ENCODE measurements at places on chromosomes 12 and 14. TPM values are rescaled to one million over a fixed set of nuclear protein-coding genes. Genes with fewer than 3 reads are reported as not detected.

The FAM181A gene
- total RNA-seq = not detected

- DNase-seq = no peak
- no peaks in the 10 kb centered on the region for H3K36me3 ChIP-seq
- no peaks in the 10 kb centered on the region for H3K4me1 ChIP-seq
- H3K4me3 ChIP-seq = no peak overlapping the region
- no peaks in the 10 kb centered on the region for H3K27me3 ChIP-seq
- no peak overlapping the region for H3K27ac ChIP-seq
Measured at GRCh38 chr12:96166765-96167164, 27.4 kb upstream of the ELK3 start.

- H3K36me3 ChIP-seq = no peaks in the 10 kb centered on the region
- no peaks in the 10 kb centered on the region for H3K4me1 ChIP-seq
- H3K27me3 ChIP-seq = no peaks in the 10 kb centered on the region
- H3K4me3 ChIP-seq = no peak overlapping the region
Measured at GRCh38 chr12:47983541-47984115, 20.2 kb downstream of the TMEM106C start.

DNA sequence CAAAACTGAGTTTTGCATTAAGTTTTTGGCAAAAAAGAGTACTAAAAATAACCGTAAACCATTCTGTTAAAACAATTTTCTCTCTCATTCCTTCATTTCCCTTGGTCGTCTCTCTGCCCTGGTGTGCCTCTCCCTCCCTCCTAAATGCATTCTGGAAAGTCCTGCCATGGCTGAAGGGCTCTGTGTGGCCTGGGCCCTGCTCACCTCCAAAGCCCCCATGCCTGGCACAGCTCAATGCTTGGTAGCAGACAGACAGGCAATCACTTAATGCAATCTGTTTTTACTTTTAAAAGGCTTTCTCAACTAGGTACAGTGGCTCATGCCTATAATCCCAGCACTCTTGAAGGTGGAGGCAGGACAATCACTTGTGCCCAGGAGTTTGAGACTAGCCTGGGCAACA, 47.8 kb downstream of the CDC42BPB start:
- H3K4me1 ChIP-seq = peaks cover 3% of the 10 kb centered on the region
- no peak overlapping the region for H3K4me3 ChIP-seq
- H3K36me3 ChIP-seq = peaks cover 1% of the 10 kb centered on the region
- H3K27me3 ChIP-seq = no peaks in the 10 kb centered on the region
- no peak overlapping the region for H3K27ac ChIP-seq
- DNase-seq = no peak

DNA sequence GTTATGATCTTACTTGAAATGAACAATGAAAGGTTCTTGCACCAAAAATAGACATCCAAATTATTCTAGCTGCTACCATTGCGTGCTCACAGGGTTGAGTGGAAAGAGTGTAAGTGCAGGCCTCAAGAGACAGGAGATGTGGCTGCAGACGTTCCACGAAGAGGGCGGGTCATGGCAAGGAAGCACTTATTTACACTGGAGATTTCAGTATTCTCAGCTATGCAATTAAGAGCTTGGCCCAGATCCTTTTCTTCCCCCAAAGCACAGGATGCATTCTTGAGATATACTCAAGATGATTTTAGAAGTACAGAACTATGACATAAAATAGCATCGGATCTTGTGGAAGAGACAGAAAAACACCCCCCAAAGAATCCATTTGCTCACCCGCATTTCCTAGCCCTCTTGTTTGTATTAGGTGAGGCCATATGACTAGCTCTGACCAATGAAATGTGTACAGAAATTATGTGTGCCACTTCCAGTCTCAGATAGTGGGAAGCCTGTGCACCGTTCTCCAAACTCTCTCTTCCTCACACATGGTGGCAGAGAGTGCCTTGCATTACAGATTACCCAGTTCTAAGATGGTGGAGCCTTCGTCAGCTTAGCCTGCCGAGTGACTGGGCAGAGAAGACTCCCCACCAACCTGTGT, 261.4 kb downstream of the TTC8 start:
- H3K4me1 ChIP-seq = no peaks in the 10 kb centered on the region
- no peaks in the 10 kb centered on the region for H3K36me3 ChIP-seq
- no peak for DNase-seq
- no peak overlapping the region for H3K4me3 ChIP-seq
- H3K27me3 ChIP-seq = peaks cover 2% of the 10 kb centered on the region

The LRP1-AS gene
- total RNA-seq = not detected

DNA sequence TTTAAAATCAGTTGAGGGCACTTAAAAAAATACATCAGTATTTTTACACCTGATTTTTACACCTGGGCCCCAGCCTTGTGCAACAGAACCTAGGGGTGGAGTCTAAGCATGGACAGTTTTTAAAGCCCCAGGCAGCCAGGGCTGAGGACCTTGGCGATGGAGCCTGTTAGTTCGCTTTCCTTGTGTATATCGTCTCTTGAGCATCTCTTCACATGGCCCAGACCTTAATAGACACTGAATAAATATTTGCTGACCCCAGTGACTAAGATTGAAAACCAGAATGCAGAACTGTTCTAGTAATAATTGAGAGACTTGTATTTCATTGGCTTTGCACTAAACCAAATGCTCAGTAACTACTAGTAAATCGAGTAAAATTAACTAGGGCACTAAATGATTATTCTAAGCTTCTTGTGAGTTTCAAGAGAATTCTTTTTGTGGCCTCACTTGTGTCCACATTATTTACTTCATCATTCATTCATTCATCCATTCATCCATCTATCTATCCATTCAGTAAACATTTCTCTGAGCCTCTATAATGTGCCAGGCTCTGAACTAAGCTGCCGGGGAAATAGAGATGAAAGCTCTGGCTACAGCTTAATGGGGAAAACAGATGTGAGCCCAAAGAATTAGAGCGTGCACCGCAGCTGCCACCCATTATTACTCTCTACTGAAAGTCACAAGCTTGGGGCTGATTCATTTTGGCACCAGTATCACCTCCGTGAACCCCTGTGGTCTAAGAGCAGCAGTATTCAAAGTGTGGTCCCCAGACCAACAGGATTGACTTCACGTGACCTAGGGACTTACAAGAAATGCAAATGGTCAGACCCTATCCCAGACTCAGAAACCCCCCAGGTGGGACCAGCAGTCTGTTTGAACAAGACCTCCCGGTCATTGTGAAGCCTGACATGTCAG, 30.7 kb upstream of the BCL7A start:
- H3K4me3 ChIP-seq = no peak overlapping the region
- peak; percentile 63 for DNase-seq
- H3K4me1 ChIP-seq = peaks cover 21% of the 10 kb centered on the region
- H3K27me3 ChIP-seq = no peaks in the 10 kb centered on the region

DNA sequence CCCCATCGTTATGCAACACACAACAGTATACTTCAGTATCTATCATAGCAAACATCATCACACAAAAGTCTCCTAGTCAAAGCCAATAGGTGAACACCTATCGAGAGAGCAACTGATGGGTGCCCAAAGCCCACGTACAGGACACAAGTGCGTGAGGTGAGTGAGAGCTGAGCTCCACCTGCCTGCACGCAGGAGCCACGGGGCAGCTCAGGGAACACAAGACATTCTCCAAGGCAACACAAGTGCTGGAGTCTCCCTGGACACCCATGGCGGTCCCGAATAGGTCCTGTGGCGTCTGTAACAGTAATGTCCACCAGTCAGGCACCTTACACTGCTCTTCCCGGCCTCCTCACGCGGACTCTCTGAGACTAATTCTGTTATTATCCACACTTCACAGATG, 44.3 kb downstream of the CDC42BPB start:
- no peak overlapping the region for H3K27ac ChIP-seq
- H3K36me3 ChIP-seq = no peaks in the 10 kb centered on the region
- DNase-seq = no peak
- H3K27me3 ChIP-seq = no peaks in the 10 kb centered on the region
- H3K4me1 ChIP-seq = peaks cover 8% of the 10 kb centered on the region
- H3K4me3 ChIP-seq = no peak overlapping the region

- no peaks in the 10 kb centered on the region for H3K27me3 ChIP-seq
- no peaks in the 10 kb centered on the region for H3K4me1 ChIP-seq
- no peak overlapping the region for H3K27ac ChIP-seq
- no peak overlapping the region for H3K4me3 ChIP-seq
- DNase-seq = no peak
Measured at GRCh38 chr12:98179151-98179550, 336.2 kb upstream of the TMPO start.

The MGP gene
- not detected for total RNA-seq

DNA sequence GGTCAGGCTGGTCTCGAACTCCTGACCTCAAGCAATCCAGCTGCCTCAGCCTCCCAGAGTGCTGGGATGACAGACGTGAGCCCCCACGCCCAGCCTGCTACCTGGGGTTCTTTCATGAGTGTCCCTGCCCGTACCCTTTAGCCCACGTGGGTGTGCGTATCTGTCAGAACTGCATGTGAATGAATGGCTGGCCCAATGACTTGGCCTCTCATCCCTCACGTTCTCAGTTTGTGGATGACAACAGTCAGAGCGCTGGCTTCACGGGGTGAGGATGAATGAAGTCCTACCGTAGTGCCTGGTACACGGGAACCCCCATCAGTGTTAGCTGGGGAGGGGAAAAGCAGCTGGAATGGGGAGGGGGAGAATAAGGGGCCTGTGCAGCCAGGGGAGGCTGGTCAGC, 16.1 kb upstream of the ZDHHC22 start:
- H3K4me3 ChIP-seq = no peak overlapping the region
- no peak for DNase-seq
- no peaks in the 10 kb centered on the region for H3K36me3 ChIP-seq
- peaks cover 46% of the 10 kb centered on the region for H3K27me3 ChIP-seq
- H3K27ac ChIP-seq = no peak overlapping the region

The CCDC196 gene
- not detected for total RNA-seq

DNA sequence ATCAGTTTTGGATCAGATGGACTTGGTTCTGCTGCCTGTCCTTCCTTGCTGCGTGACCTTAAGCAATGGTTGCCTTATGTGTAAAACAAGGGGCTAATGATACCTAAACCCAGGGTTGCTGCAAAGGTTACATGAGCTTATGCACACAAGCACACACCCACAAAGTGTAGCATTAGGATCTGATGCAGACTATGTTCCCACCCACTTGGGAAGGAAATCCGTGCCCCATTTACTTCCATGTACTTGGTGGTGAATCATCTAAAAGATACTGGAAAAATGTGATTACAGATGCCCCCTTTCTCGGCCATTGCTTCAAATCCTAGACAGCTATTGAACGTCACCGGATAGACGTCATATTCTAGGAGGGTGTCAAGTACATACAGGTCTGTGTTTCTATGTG, 87.1 kb downstream of the PRKCH start:
- H3K27me3 ChIP-seq = no peaks in the 10 kb centered on the region
- peaks cover 59% of the 10 kb centered on the region for H3K4me1 ChIP-seq
- peaks cover 20% of the 10 kb centered on the region for H3K36me3 ChIP-seq
- H3K4me3 ChIP-seq = no peak overlapping the region
- DNase-seq = no peak

DNA sequence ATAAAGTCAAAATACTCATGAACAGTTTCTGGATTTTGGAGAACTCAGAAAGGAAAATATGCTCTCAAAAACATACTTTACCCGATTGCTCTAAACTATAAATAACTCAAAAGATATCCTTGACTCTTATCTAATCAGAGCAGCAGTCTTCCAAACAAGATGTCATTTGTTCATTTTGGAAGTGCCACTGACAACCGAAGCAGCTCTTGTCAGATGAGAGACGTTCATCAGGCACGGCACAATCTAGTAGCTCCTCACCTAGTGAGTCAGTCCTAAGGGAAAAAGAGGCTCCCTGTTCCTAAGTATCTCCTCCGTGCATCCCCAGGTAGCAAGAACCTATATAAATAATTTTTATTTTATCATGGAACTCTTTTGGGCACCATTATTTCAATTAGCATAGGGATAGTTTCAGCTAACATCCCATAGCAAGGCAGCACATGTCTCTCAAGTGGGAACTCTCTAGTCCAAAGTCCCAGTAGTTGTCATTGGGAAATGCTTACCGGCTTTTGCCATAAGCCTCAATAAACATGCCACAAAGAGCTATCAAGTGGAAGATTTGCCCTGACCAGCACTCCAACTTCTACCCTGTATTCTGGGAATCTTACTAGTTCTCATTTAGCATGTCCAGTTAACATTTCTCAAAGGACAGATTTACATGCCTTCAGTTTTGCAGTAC, 14.1 kb upstream of the TMEM263 start:
- H3K27ac ChIP-seq = no peak overlapping the region
- peaks cover 3% of the 10 kb centered on the region for H3K36me3 ChIP-seq
- H3K4me1 ChIP-seq = no peaks in the 10 kb centered on the region
- DNase-seq = no peak
- no peak overlapping the region for H3K4me3 ChIP-seq

GRCh38 chr12:13853471-13853870, 127.9 kb downstream of the GRIN2B start:
- no peaks in the 10 kb centered on the region for H3K4me1 ChIP-seq
- peaks cover 4% of the 10 kb centered on the region for H3K27me3 ChIP-seq
- no peak overlapping the region for H3K27ac ChIP-seq
- no peak overlapping the region for H3K4me3 ChIP-seq
- no peaks in the 10 kb centered on the region for H3K36me3 ChIP-seq
- DNase-seq = no peak

GRCh38 chr14:52922656-52923055, 28.2 kb downstream of the FERMT2 start:
- DNase-seq = no peak
- no peaks in the 10 kb centered on the region for H3K36me3 ChIP-seq
- no peak overlapping the region for H3K4me3 ChIP-seq
- no peak overlapping the region for H3K27ac ChIP-seq
- H3K27me3 ChIP-seq = no peaks in the 10 kb centered on the region

DNA sequence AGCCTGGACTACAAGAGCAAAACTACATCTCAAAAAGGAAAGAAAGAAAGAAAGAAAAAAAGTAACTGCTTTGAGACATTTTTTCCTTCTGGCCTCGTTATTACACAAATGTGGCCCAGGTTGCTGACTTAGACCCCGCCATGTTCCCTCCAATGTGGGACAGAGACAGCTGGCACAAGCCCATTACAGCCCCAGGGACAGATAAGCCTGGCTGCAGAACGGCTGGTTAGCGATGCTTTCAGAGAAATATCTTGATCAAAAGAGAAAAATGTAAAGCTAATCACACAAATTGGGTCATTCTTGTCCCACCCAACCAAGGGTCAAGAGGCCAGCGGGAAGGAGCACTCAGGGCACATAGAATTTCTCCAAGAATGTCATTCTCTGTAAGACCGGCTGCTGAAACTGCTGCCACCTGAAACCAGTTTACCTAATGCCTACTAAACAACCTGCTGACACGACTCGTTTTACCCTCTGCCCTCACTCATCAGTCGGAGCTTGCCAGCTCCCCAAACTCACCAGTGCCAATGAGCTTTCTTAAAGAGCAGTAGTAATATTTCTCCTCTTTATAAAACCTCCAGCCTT, 63.1 kb downstream of the TNFAIP2 start:
- peaks cover 3% of the 10 kb centered on the region for H3K4me1 ChIP-seq
- no peak for DNase-seq
- H3K4me3 ChIP-seq = no peak overlapping the region
- H3K36me3 ChIP-seq = no peaks in the 10 kb centered on the region
- H3K27ac ChIP-seq = no peak overlapping the region

Data from activated CD4-positive, alpha-beta T cell treated with anti-CD3 and anti-CD28 coated beads for 36 hours (primary cell).